ENCODE measurements at places on chromosomes 4 and X. TPM values are rescaled to one million over a fixed set of nuclear protein-coding genes. Genes with fewer than 3 reads are reported as not detected.
A peak's percentile ranks its signal among the peaks of the same experiment; 100 is the strongest.

DNA sequence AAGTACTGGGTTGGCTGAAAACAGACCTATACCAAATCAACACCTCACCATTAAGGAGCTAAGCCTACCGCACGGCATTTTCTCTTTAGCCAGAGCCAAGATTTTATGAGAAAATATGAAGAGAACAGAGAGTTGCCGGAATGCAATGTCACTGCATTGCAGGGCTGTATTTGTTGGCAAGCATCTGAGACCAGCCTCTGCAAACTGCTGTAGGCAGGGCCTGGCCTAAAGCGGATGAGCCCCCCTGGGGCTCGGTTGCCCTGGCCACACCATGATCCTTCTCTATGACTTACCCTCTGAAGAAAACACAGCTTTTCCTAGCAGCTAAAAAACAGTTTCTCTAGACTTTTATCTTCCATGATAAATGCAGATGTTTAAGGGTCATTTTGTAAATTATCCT, 120.5 kb upstream of the SORBS2 start:
- H3K36me3 ChIP-seq, result no peaks in the 10 kb centered on the region
- peak overlapping the region; percentile 99 for H3K27ac ChIP-seq
- peak overlapping the region; percentile 66 for H3K4me3 ChIP-seq
- peaks cover 27% of the 10 kb centered on the region for H3K4me1 ChIP-seq

- peaks cover 19% of the 10 kb centered on the region for H3K4me1 ChIP-seq
- peak overlapping the region; percentile 84 for H3K4me3 ChIP-seq
- no peaks in the 10 kb centered on the region for H3K36me3 ChIP-seq
- H3K27ac ChIP-seq, result peak overlapping the region; percentile 99
- no peaks in the 10 kb centered on the region for H3K27me3 ChIP-seq
Observed at GRCh38 chr4:6986072-6986780, 56.9 kb upstream of the TADA2B start.

DNA sequence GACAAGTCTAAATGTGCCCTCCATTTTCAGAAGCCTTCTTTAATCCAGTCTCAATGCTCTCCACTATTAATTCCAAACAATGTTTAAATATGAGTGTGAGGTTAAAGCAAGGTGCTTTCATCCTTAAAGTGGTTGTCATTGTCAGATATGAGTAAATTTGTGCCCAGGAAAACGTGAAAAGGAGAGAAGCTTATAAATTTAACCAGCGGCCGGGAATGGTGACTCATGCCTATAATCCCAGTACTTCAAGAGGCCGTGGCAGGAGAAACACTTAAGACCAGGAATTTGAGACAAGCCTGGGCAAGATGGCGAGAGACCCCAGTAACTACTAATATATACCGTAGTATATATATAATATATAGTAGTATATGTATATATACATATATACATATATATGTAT, 270.0 kb downstream of the ARHGAP24 start:
- no peaks in the 10 kb centered on the region for H3K36me3 ChIP-seq
- H3K27me3 ChIP-seq, result no peaks in the 10 kb centered on the region
- peak; percentile 1 for DNase-seq

- no peaks in the 10 kb centered on the region for H3K4me1 ChIP-seq
- DNase-seq, result no peak
- H3K36me3 ChIP-seq, result no peaks in the 10 kb centered on the region
- no peaks in the 10 kb centered on the region for H3K27me3 ChIP-seq
- no peak overlapping the region for H3K4me3 ChIP-seq
Observed at GRCh38 chr4:150049682-150050081, 28.6 kb upstream of the DCLK2 start.

DNA sequence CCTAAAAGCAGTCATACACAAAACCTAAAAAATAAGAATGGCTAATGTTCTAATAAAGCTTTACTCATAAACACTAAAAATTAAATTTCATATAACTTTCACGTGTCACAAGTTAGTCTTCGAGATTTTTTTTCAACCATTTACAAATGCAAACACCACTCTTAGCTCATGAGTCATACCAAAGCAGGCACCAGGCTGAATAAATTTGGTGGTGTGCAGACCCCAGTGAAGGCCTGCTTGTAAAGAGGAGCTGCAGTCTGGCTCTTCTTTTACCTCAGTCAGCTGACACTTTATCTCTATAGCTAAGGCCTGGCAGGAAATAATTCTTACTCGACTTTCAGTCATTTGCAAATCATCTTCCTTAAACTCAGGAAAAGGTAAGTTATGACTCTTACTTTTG, 37.4 kb downstream of the CLOCK start:
- peaks cover 11% of the 10 kb centered on the region for H3K4me1 ChIP-seq
- no peak overlapping the region for H3K4me3 ChIP-seq
- H3K27ac ChIP-seq, result no peak overlapping the region
- DNase-seq, result no peak

The MAGEB1 gene
- total RNA-seq, result not detected

The MAGEA8 gene
- total RNA-seq, result not detected
